Left ventricle myocardium inferior (tissue), 1 donor: ENCODE measurements at places on chromosomes 12 and 14. TPM values are rescaled to one million over a fixed set of nuclear protein-coding genes. Genes with fewer than 3 reads are reported as not detected.

Gene KLRD1
- total RNA-seq, result 1.4 TPM

DNA sequence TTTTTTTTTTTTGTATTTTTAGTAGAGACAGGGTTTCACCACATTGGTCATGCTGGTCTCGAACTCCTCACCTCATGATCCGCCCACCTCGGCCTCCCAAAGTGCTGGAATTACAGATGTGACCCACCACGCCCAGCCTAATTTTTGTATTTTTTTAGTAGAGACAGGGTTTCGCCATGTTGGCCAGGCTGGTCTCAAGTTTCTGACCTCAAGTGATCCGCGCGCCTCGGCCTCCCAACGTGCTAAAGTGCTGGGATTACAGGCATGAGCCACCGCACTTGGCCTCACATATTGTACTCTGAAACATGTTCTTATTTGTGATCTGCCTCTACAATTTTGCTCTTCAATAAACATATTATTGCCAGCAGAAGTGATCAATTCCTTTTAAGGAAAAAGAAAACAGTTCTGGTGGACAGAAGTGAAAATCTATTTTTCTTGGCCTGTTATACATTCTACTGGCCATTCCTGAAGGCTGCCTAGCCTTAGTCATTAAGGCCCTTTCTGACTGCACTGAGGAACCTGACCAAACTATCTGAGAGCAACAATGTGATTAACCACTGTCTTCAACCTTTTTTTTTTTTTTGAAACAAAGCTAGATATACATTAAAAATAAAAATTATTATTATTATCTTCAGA lies 36.1 kb downstream of the SNX6 start:
- no peak for DNase-seq

DNA sequence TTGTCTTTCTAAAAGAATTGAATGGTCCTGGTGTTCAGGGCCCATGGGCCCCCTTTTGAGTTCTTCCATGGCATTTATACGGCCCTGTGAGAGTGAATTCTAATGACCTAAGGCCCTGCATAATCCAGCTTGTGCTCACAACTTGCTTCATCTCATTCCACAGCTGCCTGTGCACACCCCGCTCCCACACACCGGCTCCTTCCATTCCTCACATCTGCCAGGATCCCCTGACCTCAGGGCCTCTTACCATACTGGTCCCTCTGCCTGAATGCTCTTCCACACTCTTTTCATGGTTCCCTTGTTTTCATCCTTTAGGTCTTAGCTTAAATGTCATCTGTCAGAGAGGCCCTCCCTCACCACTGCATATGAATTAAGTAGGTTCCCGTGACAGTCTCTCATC lies 49.5 kb upstream of the EGLN3 start:
- no peak for DNase-seq

DNA sequence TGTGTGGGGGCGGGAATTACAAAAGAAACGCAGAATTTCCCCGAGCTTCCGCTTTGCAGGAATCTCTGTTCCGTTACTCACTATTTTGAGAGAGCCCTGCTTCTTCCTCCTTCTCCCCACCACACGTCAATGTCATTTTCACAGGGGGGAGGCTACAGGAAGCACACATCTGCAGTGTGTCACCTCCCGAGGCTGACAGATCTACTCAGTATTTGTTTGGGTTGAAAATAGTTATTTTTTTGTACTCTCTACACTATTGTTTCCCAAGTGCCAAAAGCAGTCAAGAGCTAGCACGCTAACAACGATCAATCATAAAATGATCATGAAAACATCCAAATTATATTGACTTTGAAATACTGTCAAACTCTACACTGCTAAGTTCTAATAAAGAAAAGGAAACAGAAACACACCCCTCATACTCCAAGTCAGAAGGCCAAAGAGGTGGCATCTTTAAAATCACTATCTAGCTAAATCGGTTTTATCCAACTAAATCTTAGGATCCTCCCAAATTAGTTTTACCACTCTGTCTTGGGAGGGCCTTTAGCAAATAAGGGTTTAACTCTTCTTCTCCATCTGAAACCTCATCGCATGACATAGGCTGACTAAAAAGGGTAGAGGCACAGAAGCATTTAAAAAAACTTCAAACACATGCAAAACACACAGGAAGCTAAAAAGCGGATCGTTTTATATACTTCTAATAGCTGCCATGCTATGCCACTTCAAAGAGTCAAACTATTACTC lies 51.8 kb downstream of the FOXN3 start:
- no peak for DNase-seq

GRCh38 chr14:53954551-53955228 lies 1.9 kb downstream of the BMP4 start:
- peak; percentile 32 for DNase-seq

Gene NPAS3
- 2.5 TPM for total RNA-seq

Gene DEPDC4
- total RNA-seq, result 0.47 TPM

DNA sequence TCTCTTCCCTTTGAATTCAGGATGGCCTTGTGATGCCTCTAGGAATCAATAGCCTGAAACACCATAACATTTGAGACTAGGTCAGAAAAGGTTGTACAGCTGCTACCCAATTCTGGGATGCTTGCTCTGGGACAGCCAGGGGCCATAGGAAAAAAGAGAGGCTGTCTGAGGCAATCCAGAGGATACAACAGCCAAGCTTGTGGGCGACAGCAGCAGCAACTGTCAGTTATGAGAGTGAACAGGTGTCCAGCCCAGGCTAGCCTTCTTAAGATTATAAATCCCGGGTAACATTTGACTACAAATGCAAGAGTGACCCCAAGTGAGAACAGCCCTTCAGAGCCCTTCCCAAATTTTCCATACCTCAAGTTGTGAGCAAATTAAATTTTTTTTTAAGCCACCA lies 11.1 kb downstream of the DCN start:
- DNase-seq, result no peak

- peak; percentile 76 for DNase-seq
Measured at GRCh38 chr12:111434680-111435338, 29.1 kb downstream of the SH2B3 start.

Gene TBX3
- total RNA-seq, result 27.2 TPM

GRCh38 chr12:6218347-6218925 lies 18.2 kb downstream of the CD9 start:
- no peak for DNase-seq

Gene CLEC2A
- not detected for total RNA-seq

Gene ALDH6A1
- 69.6 TPM for total RNA-seq

DNA sequence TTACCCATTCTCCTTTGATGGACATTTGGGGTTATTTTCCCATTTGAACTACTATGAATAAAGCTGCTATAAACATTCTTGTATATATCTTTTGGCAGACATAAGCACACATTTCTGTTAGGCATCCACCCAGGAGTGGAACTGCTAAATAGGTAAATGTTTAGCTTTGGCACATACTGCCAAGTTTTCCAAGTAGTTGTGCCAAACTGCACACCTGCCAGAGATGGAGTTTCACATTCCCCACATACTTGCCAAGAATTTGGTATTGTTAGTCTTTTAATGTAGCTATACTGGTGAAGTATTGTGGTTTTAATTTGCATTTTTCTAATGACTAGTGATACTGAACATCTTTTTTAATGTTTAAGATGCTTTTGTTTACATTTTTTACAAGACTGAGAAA lies 201.0 kb downstream of the GXYLT1 start:
- DNase-seq, result no peak

DNA sequence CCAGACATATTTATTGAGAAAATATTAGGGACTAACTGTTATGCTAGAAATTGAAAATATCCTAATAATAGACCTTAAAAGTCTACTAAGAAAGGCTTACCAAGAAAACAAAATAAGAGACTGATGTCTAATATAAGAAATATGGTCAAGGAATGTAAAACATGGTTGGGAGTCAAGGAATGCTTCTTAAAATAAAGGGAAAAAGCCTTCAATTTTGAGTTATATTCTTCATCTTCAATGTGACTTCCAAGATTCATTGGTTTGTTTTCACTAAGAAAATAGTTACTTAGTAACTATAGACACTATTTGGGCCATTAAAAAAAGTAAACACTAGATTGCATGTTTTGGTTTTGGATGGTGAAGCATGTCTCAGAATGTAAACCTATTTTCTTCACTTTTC lies 88.1 kb upstream of the ETV6 start:
- no peak for DNase-seq

- no peak for DNase-seq
Measured at GRCh38 chr12:111261911-111262676, 106.8 kb downstream of the PHETA1 start.

GRCh38 chr14:75201087-75201486 lies 24.7 kb upstream of the TMED10 start:
- DNase-seq, result no peak

Gene PLEKHH1
- 3.7 TPM for total RNA-seq

DNA sequence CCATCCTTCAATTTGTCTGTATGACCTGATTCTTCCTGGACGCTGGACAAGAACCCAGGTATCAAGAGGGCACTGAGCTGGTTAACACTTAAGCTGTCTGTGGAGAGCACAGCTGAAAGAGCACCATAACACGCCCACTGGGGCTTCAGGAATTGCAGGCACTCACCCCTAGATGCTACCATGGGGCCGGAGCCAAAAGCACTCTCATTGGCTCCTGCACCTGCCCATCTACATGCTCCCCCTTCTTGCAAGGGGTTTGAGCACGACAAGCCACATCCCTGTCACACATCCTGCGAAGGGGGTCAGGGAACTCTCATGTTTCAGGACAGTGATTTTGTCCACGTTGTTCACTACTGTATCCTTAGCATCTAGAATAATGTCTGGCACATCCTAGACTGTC lies 35.1 kb upstream of the TBC1D15 start:
- DNase-seq, result no peak

Gene KRT72
- total RNA-seq, result not detected

DNA sequence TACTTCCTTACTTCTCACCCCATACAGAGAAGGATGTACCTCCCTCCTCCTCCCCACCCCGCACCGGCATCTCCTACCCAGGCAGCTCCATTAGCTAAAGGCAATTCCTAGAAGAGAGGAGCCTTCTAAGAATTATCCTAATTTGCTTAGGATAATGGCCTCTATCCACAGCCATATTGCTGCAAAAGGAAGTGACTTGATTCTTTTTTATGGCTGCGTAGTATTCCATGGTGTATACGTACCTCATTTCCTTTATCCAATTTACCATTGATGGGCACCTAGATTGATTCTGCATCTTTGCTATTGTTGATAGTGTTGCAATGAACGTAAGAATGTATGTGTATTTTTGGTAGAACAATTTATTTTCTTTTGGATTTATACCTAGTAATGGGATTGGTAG lies 189.7 kb downstream of the PCNX1 start:
- DNase-seq, result no peak

- DNase-seq, result no peak
Measured at GRCh38 chr12:16681196-16681595, 75.2 kb upstream of the LMO3 start.

DNA sequence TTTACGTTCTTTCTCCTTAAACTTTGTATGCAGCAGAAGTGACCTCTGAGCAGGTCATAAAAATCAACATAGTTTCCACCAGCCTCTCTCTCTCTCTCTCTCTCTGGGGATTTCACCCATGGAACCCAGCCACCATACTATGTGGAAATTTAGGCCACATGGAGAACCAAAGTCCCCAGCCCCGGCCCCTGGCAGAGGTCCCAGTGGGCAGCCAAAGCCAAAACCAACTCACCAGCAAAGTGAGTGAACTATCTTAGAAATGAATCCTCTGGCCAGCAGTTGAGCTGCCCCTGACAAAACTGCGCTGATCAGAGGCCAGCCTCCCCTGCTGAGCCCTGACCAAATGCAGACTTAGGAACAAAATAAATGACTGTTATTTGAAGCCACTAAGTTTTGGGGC lies 9.2 kb downstream of the DUSP6 start:
- peak; percentile 68 for DNase-seq

- DNase-seq, result no peak
Measured at GRCh38 chr12:98332642-98333041, 182.7 kb upstream of the TMPO start.

DNA sequence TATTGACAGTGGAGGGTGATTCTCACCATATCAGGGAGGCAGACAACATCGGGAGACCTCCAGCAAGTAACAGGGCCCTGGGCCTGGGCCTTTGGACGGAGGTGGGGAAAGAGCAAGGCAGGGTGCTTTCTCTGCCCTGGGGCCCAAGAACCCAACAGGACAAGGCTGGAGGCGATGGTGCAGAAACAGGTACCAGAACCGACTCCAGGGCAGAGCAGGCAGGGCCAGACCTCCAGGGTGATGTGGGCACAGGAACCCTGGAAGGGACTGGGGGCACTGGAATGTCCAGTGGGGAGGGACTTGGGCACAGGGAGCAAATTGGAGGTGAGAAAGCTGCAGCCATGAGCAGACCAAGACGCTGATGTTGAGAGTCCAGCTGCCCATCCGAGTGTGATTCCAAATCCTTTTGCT lies 44.4 kb downstream of the PRMT8 start:
- no peak for DNase-seq

GRCh38 chr12:104334581-104334980 lies 31.0 kb downstream of the EID3 start:
- no peak for DNase-seq

DNA sequence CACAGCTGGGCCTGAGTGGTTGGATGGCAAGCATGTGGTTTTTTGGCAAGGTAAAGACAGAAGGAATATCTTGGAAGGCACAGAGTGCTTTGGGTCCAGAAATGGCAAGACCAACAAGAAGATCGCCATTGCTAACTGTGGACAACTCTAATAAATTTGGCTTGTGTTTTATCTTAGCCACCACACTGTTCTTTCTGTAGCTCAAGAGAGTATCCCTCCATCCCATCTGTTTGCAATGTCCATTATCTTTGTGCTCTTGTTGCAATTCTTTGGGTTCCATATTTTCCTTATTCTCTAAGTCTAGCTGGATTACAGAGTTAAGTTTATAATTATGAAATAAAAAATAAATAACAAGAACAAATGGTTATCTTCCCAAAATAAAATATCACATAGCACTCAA lies 6.7 kb upstream of the DAAM1 start:
- DNase-seq, result no peak

DNA sequence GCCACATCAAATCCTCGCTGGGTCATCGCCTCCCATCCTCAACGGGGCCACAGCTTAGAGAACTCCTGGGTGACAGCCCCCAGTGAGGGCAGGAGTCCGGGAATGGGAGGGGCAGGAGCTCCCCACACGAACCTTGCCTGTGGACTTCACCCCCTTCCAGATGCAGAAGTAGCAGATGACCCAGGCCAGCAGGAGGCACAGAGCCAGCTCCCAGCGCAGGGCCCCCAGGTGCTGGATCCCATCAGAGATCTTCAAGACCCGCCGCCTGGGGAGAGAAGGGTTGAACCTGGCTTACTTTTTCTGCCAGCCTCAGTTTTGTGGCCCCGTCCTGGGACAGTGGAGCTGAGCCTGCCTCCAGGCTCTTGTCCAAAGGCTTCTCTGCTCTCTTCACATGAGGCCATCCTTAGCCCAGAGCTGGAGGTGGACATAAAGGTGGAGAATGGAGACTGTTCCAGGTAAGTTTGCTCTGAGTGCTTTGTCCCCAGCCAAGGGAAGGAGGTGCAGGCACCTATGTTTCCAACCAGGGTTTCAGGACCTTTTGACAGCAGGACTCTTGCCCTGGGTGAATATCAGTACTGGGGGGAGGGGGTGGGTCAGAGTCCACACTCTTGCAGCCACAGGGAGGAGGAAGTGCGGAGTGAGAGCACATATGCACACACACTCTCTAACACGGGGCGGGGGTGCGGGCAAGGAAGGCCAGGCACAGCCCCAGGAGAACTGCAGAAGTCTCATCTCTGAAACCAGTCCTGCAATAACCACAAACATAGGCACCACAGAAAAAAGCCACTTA lies 23.3 kb upstream of the SLC6A12 start:
- DNase-seq, result no peak

Gene WSCD2
- 0.14 TPM for total RNA-seq
